ENCODE measurements at places on chromosomes 7 and 10.

- DNase-seq = no peak
Observed at GRCh38 chr7:23105086-23105643, 420 bp upstream of the KLHL7 start.

DNA sequence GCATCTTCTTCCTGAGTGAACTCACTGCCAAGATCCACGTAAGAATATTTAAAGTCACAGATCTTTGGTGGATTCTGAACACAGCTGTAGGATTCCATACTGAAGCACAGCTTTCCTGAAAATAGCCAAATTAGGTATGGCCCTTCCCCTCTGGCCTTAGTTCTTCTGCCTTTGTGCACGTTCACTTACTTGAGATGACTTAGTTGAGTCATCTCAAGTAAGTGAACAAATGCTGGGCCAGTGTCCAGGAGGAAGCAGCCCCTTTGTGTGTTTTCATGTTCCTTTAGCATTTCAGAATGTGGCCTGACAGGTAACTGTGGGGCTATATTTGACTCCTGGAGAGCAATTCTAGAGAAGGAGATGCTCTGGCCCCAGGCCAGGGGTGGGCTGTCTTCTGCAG, 51.5 kb downstream of the CCNY start:
- no peak for DNase-seq

GRCh38 chr7:131007439-131008330, 273.7 kb upstream of the KLF14 start:
- peak; percentile 74 for DNase-seq

GRCh38 chr7:40419806-40420205, 285.0 kb downstream of the SUGCT start:
- peak; percentile 82 for DNase-seq

DNA sequence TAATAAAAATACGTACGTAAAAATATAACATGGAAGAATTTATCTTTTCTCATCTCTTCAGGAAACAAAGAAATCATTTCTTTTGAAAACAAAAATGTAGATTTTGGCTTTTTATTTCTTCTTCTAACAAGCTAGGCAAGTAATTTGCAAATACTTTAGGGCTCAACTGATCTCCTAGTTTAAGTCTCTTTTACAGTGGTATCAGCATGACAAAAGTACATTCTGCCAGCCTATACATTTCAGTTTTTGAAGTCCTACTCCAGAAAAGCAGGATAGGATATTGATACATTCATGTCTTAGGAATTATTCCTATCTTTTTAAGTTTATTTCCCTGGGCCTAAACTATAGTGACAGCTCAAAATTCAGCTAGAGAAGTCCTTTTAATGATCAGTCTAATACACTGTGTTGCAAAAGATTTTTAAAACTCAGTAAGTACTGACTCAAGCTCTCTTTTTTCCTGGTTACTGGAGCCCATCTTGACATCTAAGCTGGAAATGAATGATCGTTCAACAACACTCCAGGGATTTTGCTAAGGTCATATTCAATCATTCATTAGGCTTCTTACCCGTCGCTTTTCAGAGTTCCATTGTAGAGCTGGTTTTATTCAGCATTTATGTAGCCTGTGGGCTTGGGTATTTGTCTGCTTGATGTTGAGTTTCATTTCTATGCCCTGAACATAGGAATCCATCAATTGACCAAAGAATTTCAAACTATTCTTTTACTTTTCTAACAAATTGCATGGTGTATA, 12.2 kb upstream of the FAM53B start:
- no peak for DNase-seq

GRCh38 chr7:94618126-94618525, 37.8 kb downstream of the SGCE start:
- no peak for DNase-seq

DNA sequence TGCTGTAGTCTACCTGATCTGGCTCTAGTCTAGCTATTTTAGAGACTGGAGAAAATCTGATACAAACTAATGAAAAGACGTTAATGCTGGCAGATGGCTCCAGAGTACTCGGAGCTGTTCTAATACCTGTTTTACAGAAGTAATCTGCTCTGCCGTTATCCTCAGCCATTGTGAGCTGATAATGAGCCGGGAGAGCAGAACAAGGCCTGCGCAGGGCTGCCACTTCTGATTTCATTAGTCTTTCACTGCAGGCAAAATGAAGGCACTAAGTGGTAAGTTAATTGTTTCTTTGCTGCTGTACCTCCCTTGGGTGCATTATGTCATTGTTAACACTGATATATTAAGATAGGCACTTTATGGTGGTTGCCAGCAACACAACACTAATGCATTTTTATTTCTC, 456.4 kb upstream of the PFKP start:
- no peak for DNase-seq

- no peak for DNase-seq
Observed at GRCh38 chr7:39667341-39667923, 44.1 kb downstream of the RALA start.

DNA sequence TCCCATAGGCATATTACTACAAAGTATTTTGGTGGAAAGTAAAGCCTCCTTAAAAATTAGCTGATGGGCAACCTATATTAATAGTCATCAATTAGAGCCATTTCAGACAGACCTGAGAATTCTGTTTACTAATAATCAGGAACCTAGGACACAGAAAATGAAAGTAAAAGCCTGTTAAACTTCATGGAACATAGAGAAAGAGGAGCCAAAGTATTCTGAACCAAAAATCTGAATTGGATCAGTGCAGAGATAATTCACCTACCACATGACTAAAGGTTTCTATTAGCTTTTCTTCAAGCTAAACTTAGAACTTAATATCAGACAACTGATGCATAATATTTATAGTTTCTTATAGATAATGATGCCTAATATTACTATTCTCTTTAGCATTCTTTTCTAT, 204.5 kb upstream of the RHOBTB1 start:
- DNase-seq = no peak

DNA sequence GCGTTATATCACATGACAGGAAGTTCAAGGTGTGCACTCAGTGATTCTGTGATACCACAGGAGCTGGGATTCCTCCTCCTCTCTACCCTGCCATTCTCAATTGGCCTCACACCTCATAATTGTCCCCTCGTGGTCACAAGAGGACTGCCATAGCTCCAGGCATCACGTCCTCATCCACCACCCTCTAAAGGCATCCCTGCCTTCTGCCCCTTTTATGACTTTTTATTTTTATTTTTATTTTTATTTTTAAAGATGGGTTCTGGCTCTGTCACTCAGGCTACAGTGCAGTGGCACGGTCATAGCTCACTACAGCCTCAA, 47.0 kb downstream of the PDGFA start:
- no peak for DNase-seq

GRCh38 chr7:123864966-123865365, 20.0 kb downstream of the HYAL4 start:
- DNase-seq = no peak

DNA sequence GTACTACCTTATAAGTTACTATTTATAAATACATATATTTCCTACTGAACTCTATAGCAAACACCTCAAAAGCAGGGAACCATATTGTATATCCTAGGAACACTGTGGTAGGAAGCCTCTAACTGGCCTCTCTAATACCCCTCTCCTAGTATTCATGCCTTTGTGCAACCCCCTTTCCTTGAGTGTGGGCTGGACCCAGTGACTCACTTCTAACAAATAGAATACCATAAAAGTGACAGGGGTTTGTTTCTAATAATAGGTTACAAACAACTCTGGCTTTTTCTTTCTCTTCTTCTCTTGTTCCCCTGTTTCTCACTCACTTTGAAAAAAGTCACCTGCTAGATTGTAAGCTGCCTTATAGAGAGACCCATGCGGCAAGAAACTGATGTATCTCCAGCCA, 51.6 kb upstream of the MACC1 start:
- no peak for DNase-seq

DNA sequence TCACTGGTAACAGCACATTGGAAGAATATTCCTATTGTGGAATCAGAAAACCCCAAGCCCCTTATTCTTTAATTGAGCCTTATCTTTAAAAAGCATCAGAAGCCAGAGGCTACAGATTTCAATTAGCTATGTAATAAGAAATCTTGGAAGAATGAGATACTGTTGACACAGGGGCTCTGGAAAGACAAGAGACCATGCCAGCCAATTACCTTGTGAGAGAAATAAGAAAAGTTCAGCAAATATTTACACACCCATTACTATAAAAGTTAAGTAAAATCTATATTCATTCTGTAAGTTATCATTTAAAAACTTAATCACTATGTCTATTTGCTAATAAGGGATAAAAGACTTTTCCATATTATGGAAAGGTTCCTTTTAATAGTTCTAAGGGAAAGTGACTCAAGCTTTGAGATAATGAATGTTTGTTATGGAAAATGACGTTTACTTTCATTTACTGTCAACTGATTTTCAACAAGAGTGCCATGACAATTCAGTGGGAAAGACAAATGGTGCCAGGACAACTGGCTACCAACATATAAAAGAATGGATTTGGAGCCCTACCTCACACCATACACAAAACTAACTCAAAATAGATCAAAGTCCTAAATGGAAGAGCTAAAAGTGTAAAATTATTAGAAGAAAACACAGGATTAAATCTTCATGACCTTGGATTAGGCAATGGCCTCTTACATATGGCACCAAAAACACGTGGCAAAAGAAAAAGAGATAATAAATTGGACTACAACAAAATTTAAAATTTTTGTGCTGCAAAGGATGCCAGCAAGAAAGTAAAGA, 28.3 kb downstream of the ZFAND2A start:
- no peak for DNase-seq

- no peak for DNase-seq
Observed at GRCh38 chr7:105149827-105150226, 135.8 kb downstream of the KMT2E start.

DNA sequence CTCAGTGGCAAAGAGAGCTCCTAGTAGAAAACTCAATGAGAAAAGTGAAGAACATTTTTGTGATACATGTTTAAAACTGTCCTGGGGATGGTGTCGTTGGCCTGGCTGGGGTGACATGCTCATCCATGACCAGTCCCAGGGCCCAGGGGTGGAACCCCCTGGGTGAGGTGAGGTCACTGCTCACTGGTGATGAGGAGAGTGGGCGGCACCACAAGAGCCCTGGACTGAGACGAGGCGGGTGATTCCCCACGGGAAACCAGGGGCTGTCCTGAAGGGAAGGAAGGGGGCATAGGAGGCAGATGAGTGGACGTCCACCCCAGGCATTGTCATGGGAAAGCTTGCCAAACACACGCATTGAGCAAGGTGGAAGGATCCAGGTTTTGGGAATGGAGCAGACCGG, 54.6 kb downstream of the HTR5A start:
- DNase-seq = no peak

DNA sequence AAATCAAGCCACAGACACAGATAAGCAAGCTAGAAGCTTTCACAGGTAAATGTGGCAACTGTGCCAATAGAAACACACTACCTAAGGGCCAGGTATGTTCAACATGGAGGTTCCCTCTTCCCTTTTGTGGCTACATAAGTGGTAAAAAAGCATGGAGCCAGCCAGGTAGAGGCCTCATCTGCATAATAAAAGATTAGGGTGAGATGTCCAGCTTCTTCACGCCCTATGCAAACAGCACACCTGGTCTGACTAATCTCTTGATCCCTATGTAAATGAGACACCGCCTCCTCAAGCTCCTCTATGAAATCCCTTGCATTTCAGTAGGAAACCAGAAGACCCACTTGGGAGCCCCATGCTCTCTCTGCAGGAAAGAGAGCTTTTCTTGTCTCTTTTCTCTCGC, 282.2 kb downstream of the NEBL start:
- no peak for DNase-seq

- DNase-seq = no peak
Observed at GRCh38 chr10:79165070-79165778, 96.5 kb downstream of the ZMIZ1 start.

- no peak for DNase-seq
Observed at GRCh38 chr7:92043637-92044036, 90.6 kb downstream of the CYP51A1 start.
